ENCODE measurements at places on chromosomes 3 and 15.
A peak's percentile ranks its signal among the peaks of the same experiment; 100 is the strongest.

DNA sequence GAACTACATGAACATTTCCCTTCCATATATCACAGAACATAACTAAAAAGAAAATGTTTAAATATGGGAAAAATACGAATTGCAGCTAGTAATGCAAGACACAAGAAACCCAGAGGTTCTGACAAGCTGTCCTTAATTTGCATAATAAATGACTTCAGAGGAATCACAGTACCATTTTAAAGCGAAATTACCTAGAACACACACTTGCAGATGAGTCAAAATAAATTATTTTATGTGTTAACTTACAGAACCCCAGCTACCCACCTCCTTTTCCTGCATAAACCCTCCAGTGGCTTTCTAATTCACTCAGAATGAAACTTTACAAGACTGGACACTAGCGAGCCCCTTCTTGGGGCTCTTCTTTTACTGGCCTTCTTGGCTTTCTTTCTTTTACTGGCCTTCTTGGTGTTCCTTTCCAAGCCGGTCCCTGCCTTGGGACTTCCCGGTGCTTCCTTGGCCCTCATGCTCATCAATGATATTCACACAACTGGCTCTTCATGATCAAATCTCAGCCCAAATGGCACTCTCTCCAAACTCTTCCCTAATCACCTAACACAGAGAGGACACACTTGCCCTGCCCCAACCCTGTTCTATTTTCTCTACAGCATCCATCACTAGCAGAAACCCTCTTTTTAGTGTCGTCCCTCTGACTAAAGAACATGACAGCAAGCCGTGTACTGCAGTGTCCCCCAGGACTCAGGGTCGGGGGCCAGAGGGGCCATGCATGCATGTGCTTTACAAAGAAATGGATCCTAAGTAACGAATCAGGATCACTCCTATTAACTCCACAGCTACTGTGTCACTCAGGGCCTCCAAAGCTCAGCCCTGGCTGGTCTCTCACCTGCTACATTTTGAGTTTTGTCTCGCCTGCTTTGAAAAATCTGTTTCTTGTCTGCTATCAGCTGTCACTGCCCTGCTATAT lies 4.8 kb downstream of the CHSY1 start:
- DNase-seq, result no peak

DNA sequence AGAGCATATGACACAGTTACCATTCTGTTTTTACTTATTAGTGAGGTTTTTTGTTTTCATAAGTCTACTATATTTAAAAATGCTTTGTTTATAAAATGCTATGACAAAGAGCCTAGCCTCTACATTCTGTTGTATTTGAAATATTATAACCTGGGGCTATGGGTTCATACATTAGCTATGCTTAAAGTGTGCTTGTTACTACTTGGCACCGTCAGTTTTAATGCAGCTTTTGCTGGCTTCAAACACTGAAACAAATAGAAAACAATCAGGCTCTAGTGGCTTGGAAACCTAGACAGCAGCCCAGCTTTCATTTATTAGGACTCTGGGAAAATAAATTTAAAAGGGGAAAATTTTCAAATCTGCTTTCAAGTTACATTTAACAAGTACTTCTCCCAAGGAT lies 635.9 kb downstream of the CADM2 start:
- no peak for DNase-seq

GRCh38 chr3:128491691-128491940 lies 1.4 kb downstream of the GATA2 start:
- DNase-seq, result no peak

GRCh38 chr15:41836713-41837454 lies 1.8 kb upstream of the PLA2G4B start:
- DNase-seq, result no peak

GRCh38 chr15:69848551-69849231 lies 249.0 kb downstream of the TLE3 start:
- DNase-seq, result no peak

- no peak for DNase-seq
Measured at GRCh38 chr3:197149528-197149927, 119.9 kb upstream of the MELTF start.

DNA sequence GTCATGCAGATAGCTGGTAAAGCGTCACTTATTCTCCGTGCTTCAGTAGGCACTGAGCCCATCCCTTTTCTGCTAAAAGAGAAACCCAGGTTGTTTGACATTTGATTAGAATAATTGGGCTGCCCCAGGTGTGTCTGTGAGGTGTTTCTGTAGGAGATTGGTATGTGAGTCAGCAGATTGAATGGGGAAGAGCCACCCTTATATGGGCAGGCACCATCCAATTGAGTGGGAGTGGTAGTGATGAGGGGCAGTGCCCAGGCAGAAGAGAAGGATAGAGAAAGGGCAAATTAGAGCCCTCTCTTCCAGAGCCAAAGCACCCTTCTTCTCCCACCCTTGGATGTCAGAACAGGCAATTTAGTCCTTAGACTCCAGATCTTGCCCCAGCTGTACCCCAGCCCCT lies 384.3 kb upstream of the GBE1 start:
- no peak for DNase-seq

DNA sequence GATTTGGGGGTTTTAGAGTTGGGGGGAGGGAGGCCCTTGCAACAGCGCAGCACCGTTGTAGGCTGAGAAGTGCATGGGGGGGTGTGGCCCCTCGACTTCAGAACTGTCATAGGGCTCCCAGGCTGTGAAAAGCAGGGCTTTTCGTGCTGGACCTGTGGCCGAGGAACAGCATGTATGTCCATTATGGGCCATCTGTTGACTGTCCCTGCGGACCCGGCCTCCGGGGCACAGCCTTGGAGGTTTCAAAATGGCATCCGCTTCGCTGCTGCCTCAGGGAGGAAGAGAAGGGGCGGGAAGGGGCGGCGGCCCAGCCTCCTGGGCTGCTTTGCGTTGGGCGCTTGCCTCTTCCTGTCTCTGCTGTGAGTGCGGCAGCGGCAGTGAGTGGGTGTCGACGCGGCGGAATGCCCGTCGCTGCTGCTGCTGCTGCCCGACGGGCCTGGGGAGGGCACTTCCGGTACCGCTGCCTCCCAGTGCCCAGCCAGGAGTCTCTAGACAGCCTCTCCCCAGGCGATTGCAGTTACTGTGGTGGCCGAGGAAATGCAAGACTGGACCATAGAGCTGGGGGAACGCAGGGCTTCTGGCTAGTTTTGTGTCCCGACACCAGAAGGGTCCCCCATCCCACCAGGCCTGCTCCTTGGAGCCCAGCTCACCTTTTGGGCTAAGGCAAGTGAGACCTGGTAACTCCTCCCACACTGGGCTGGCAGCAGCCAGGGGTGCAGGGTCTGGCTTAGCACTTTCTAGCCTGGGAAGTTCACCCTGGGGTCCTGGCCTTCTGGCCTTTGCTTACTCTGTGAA lies 1.9 kb downstream of the GNAI2 start:
- DNase-seq, result peak; percentile 67

GRCh38 chr3:127951276-127951675 lies 36.2 kb downstream of the KBTBD12 start:
- DNase-seq, result no peak

DNA sequence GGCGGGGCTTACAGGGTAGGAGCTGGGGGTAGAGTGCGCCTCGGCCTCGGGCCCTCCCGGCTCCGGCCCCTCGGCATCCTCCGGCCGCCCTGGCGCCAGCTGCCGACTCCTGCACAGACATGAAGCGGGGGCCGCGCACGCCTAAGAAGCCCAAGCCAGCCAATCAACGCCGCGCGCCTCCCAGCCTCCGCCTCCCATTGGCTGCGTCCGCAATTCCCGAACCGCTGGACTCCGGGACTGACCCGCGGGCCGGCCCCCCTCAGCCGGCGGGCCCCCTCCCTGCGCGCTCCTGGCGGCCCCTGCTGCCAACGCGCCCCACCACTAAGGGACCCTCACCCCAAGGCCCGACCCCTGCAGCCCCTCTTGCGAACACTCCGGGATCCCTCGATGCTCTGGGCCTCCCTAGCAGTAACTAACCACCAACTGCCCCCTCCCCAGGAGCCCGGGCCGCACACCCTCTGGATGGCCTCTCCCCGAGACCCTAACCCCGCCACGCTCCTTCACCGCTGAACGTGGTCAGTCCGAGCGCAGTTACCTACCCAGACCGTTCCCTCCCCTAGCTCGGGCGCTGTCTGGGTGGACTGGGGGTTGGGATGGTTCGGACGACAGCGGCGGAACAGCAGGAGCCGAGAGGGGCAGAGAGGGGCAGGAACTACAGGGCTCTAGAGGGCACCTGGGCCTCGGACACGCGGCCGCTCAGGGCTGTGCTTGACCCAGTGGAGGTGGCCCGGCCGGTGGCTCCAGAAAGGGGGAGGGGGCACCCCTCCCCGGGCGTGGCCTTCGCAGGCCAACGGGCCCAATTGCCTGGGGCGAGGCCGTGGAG lies 5.0 kb downstream of the GATA2 start:
- DNase-seq, result no peak

DNA sequence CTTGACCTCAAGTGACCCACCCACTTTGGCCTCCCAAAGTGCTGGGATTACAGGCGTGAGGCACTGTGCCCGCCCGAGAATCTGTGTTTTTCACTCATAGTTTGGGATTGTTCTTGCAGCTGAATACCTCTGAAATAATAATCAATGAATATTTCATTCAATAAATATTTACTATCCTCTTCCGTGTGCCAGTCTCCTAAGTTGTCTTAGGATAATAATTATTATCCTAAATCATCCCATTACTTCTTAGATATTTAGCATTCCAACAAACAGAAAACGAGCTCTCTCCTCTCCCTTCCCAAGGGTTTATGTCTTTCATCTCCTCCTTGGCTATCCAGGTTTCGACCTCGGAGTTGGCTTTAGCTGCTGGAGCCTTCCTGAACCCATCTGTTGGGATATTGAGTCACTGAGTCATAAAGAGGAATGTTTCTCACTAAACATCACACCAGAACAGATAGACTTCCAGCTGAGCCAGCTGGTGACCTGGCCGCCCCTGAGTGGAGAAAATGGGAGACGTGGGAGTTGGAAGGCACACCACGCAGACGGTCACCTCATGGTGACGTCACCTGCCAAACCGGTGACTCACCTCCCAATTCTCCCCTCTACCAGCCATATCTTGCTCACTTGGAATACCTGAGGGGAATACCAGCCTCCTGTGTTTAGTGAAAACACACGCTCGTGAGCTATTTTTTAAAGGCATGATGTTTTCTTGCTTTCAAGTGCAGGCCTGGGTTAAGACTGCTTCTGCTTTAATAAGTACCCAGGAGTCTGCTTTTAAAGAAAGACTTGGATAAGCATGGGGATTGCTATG lies 43.9 kb downstream of the BHLHE40 start:
- no peak for DNase-seq

DNA sequence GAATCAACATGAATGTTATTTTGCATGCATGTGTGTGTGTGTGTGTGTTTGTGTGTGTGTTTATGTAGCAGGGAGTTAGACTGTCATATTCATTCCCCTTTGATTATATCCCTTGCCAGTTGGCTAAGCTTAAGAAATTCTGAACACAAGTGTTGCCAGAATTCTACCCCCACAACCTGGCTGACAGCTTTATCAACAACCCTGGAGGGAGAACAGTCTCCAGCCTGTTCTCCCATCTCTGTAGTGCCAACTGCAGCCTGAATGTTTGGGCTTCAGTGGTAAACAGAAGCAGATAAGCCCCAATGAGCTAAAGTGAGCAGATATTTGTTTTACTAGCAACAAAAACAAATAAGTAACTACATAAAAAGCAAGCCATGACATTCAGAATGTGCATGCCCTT lies 162.6 kb upstream of the ABI3BP start:
- no peak for DNase-seq

GRCh38 chr15:73075160-73075859 lies 23.0 kb downstream of the NEO1 start:
- DNase-seq, result no peak

GRCh38 chr15:83837945-83838571 lies 184.1 kb downstream of the ADAMTSL3 start:
- DNase-seq, result no peak

- DNase-seq, result no peak
Measured at GRCh38 chr3:110015231-110015963, 678.1 kb upstream of the DPPA4 start.

GRCh38 chr3:8492744-8493511 lies 8.7 kb upstream of the LMCD1 start:
- DNase-seq, result no peak

DNA sequence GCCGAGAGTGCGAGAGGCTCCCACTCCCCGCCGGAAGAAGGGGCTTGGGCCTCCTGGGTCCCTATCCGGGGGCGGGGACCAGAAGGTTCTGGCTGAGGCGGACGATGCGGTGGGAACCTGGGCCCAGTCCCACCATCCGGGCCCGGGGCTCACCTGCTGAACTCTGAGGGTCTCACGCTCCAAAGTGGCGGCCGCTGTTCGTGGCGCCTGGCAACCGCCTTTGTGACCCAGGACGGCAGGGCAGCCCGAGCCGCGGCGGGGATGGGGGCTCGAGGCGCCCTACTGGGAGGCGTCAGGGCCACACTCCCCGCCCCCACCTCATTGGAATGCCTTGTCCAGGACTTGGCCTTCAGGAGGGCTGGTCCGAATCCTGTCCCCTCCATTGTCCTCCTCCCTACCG lies at the start of gene FANCD2OS:
Gene FANCD2OS, minus strand, starts transcription at position 165 of the 400 bp plus-strand sequence. CDS start 3,481 bp downstream, outside the sequence.
- DNase-seq, result no peak

- DNase-seq, result no peak
Measured at GRCh38 chr3:159899166-159899565, 89.5 kb upstream of the IL12A start.

DNA sequence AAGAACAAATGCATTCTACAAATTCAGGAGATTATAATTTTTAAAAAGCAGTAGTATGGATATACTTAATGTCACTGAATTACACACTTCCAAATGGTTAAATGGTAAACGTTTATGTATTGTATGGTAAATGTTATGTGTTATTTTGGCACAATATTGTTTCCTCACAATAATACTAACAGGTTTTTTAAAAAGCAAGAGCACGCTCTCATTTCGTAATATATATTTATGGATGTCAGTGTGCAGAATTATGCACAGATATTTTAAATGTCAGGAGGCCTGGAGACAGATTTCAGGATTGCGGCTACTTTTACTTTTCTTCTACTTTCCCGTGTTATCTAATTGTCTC lies 533 bp downstream of the ZNF445 start:
- no peak for DNase-seq

DNA sequence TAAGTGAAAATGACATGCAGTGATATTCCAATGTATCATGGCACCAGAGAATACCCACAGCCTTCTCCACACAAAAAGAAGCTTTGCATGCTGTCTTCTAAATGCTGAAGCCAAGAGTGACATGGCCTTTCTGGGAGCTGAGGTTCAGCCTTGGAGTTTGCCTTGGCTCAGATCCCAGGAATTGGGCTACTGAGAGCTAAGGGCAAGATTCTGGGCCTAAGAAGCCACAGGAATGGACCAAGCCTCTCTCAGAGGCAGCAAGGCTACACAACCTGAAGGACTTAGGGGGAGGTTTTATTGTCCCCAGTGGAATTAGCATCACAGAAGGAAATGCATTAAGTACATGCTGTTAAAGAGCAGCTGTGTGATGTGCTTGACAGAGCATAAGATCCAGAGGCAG lies 1078.5 kb downstream of the TUSC7 start:
- peak; percentile 3 for DNase-seq

DNA sequence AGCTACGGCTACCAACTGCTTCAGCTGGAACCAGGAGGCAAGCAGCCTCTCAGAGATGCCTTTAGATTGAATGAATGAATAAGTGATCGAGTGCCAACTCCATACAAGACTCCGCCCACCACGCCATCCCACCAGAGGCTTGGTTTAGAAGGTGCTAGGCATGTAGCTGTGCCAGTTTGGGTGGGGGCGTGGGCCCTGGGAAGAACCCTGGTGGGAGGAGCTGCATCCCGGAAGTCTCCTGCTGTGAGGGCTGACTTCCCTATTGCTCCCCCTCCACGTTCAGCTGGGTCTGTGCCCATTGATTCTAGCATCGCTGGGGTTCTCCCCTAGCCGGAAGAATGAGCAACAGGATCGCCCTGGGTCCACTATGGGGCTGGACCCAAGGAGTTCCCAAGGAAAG lies 20.9 kb downstream of the LINGO1 start:
- no peak for DNase-seq
